ENCODE measurements at places on chromosomes 6 and 20.

DNA sequence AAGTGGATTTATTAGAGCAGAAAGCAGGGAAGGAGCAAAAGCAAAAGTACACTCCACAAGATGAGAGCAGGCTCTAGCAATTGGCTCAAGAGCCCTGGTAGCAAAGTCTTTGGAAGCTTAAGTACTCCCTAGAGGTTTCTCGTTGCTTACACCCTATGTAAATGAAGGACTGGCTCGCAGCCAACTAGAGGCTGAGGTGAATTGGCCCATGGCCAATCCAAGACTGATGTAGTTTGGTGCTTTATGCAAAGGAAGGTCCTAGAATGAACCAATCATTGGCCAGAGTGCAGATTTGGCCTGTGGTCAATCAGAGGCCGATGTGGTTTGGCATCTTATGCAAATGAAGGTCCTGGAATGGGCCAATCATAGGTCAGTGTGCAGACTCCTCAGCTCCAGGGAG, 191.3 kb upstream of the ARID1B start:
- no peak for DNase-seq

DNA sequence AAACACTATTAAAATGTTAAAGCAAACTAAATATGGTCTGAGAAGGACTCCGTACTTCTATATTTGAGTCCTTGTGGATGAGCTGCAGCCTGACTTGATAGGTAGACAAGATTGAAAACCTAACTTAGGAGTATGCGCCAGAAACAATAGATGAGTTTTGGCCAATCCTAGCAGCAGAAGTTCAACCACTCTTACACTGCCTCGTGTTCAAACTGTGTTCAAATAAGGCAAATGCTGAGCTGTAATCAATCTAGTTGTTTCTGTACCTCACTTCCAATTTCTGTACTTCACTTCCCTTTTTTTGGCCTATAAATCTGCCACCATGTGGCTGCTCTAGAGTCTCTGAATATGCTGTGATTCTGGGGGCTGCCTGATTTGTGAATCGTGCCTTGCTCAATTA, 13.2 kb upstream of the SERINC1 start:
- DNase-seq, result peak; percentile 51

DNA sequence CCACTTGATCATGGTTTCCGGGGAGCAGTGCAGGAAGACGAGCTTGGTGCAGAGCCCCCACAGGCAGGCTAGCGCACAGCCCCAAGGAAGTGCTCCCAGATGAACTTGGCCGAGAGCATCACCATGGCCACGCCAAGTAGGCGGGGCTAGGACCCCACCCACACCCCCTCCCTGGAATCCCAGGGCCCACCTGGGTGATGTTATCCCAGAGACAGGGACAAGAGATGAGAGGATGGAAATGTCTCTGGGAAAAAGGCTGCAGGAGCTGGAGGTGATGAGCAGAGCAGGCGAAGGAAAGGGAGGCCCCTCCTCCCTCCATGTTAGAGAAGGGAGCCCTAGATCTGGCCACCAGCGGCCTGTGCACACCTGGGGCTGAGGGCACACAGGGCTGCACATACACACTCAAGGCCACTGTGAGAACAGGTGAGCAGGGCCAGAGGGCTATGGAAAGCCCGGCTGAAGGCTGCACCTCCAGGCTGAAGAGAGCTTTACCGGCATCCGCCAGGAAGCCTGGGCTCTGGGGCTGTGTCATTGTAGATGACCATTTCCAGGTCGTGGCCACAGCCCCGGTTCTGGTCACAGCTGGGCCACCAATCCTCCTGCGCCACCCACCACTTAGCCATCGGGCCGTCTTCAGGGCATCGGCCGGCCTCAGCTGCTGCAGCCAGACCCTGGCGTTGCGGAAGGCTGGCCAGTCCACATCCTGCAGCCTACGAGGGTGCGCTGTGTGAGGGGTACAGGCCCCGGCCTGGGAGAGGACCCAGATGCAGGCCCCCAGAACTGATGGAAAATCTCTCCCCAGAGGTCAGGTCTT, 24.9 kb downstream of the NPEPL1 start:
- no peak for DNase-seq

DNA sequence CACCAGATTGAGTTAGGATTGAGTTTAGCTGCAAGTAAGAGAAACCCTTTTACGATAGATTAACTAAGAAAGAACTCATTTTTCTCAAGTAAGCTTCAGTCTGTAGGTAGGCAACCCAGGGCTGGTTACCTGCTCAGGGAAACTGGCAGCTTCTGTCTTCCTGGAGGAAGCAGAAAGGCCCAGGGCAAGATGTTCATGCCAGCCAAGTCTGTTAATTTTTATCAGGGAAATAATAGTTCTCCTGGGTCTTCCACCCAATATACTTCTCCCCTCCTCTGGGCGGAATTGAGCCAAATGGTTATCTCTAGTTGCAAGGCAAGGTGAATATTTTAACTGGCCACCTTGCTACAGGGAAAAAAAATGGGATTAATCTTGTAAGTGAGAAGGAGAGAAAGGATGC, 98.2 kb downstream of the UTRN start:
- DNase-seq, result no peak

DNA sequence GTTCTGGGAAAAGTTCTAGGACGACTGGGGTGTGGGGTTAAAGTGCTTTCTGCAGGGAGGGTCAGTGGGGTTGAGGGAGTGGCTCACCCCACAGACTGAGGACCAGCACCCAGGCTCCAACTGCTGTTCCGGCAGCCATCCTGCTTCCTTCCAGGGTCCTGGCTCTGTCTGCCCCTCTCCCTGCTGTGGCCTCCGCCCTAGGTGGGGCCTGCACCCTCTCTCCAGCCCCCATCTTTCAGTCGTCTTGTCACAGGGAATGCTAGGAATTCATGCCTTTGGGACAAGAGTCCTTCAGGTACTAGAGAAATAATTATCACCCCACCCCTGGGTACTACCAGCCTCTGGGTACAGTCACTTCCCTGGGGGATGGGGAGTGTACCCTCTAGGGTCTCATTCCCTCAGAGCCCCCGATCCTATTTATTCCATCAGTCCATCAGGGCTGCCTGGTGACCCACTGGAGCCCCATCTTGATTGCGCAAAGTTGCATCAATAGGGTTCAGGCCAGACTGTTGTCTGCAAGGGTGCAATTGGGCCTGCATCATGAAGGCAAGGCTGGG, at the start of gene AGER:
Gene AGER, minus strand, starts transcription at position 170 of the 557 bp plus-strand sequence. Its CDS starts 31 bp downstream, at position 139.
- DNase-seq, result no peak

- DNase-seq, result no peak
These were observed 91.9 kb upstream of the EYA2 start for GRCh38 chr20:46802722-46803121.

DNA sequence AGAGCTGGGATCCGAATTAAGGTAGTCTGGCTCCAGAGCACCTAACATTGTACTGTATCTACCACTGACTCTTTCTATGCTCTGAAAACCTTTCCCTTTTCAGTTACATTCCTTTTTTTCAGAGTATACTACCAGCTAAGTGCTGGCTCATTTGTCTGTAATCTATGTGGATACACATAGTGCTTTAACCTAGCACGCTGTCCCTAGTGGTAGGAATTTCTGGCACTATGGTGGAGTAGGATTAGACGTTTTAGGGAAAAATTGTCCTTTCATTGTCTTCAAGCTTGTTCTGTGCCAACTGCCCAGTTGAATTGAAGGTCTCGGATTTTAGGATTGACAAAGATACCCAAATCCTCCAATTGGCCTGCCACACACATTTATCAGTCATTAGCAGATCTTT, 259.1 kb upstream of the FERMT1 start:
- no peak for DNase-seq

GRCh38 chr6:28537509-28538140, 11.9 kb downstream of the GPX5 start:
- DNase-seq, result no peak

DNA sequence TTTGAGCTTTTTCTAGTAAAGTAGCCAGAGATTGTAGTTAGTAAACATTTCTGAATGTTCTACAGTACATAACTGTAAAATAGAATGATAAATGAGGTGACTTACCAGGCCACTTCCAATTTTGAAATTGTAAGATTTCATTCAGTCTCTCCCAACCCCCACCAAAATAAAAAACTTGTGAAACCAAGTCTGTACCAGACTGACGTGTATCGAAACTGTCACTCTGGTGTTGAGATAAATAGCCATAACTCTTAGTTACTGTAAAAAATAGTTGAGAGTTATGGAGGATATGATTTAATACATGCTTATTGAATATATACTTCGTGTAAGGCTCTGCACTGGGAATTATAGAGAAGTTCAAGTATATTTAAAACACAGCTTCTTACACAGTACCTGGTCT, 455.7 kb downstream of the PLCB1 start:
- DNase-seq, result no peak

DNA sequence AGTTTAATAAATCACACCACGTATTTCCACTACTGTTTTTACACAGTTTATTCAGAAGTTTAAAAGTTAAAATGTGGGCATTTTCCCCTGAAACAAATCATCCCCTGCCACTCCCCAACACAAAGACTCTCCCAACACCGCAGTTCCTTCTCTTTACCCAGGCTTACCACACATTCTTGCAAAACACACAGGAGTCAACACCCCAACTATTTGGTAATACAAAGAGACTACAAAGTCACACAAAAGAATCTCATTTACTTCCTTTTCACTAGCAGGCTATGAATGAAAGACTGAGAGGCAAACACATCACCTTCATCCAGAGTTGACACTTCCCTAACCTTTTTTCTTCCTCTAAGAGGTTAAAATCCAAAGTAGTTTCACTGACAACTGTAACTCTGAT, 51.1 kb downstream of the KCTD20 start:
- DNase-seq, result no peak

- DNase-seq, result no peak
These were observed 31.9 kb downstream of the STK35 start for GRCh38 chr20:2133318-2134183.

DNA sequence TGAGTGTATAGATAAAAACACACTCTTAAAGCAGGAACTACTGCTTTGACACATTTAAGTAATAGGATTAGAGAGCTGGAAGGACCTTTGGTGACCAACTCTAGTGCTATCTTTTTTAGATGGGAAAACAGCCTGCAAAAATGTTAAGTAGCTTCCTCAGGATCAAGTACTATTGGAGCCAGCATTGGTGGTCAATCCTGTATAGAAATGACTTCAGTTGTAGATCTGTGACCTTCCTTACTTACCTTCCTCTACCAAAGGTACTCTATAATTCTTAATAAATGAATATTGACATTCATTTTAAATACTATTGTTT, 18.7 kb downstream of the KCNQ5 start:
- DNase-seq, result no peak

DNA sequence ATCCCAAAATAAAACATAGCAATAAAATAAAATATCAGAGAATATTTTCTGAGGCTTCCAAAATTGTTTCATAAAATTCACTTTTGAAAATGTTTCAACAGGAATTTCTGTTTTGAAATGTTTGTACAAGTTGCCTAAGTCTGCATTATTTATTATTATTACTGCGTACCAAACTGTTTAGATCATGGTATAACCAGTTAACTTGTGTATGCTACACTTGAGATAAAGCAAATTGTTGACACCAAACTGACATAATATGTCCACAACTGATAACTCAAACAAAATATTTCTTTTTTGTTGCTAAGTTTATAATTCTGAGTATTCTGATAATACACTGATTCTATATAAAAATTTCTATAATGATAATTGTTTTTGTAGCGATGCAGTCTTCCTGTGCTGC, 531.8 kb upstream of the EYS start:
- DNase-seq, result no peak

- no peak for DNase-seq
These were observed 9.3 kb downstream of the GFRA4 start for GRCh38 chr20:3653921-3654320.

DNA sequence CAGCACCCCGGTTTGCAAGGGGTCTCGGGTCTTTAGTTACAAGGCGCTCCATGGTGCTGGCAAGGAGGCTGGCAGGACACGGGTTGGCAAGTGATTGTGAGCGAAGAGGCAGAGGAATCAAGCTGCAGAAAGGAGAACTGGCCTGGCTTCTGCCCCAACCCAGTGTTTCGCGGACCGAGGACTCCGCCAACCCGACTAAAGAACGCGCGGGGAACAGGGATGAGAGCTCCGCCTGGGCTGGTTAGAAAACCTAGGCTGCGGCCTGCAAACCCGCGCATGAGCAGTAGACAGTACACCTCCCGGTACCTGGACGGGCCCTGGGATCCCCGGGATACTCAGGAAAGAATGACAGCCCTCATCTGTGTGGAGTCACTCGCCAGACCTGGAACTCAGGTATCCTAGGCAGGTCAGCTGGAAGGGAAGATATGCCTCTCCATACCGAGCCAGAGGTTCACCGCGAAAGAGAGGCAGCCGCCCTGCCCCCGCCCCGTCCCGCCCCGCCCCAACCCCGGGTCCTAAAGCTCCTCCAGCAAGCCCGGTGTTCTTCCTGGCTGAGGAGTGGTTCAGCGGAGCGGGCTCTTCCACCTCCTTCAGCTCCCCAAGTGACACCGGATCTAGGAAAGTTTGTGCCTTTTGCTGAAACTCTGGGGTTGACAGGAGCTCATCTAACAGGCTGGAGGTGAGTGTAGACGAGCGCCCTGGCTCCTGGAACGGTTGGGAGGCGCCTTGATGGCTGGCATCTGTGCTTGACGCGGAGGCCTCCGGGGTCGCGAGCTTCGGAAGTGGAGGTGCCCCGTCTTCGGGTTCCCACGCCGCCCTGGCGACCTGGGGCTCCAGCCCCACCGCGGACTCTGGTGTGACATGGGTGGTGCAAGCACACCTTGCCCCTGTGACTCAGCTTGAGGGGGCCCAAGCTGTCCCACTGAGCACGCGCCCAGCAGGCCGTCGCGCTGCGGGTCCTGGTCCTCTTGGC, 1847.3 kb upstream of the DEFB115 start:
- no peak for DNase-seq

DNA sequence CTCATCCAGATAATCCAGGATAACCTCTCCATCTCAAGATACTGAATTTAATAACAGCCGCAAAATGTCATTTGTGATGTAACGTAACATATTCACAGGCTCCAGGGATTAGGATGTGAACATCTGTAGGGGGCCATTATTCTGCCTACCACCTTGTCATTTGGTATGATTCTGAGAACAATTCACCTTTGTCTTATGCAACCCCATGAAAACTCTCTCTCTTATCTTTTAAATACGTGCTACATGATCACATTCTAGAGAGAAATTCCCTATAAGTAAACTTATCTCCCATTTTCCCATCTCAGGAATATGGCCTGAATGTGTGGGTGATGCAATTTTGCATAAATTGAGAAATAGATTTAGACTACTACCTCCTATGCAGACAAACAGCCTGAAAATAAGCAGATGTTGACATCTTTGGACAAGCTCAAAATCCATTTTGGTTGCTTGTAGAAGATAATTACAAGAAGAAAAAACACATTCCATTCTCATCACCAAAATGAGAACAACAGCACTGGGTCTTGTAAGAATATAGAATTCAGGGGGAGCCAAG, 255.4 kb upstream of the STXBP5 start:
- no peak for DNase-seq

GRCh38 chr20:51098284-51098810, 75.4 kb upstream of the KCNG1 start:
- no peak for DNase-seq

Measured in GDM1 (cell line).